ENCODE measurements at places on chromosomes 7 and 10.
A peak's percentile ranks its signal among the peaks of the same experiment; 100 is the strongest.

DNA sequence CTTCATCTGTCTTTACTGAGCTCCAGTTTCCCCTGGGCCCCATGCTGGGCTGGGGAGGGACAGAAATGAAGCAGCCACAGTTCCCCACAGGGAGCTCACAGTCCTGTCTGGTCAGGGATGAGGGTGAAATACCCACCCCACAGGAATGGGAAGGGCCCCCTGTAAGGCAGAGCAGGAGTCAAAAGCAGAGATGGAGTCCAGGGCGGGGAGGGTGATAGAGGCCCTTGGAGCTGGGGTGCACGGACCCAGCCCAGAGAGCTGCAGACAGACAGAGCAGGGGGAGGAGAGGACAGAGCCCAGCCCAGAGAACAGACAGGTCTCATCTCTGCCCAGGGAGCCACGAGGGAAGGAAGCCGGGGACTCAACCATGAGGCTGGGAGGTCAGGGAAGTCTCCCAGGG lies 34.9 kb upstream of the ZNF488 start:
- no peak for DNase-seq

DNA sequence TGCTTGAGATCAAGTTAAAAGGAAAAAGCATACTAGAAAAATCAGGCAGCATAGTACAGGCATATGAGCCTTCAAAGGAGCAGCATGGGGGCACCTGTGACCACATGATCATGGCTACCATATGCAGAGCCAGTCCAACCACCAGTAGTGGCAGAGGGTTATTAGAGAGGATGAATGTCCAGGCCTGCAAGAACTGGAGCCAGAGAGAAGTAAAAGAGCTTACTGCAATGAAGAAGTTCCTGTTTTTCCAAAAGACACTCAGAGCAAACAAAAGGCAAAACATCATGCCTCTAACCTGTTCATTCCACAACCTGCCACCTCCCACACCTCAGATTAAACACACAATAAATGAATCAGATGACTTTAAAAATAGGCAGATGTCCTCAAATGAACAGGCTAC lies 99.6 kb upstream of the NAMPT start:
- DNase-seq = no peak

DNA sequence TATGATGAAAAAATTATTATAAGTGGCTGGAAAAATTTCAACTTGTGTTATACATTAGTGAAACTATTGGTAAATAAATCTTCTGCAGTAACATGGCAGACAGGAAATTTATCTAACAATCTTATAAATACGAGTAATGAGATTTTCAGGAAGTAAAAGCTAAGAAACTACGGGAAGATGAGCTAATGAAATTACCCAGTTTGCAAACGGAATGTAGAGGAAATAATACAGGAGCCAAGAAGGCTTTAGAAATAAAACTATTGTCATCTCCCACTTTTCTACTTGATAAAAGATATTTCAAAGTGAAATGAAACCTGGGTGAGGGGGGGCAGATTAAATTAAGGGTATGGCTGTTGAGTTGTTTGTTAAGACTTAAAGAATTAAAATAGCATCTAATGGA lies 332.5 kb upstream of the SORCS1 start:
- no peak for DNase-seq

DNA sequence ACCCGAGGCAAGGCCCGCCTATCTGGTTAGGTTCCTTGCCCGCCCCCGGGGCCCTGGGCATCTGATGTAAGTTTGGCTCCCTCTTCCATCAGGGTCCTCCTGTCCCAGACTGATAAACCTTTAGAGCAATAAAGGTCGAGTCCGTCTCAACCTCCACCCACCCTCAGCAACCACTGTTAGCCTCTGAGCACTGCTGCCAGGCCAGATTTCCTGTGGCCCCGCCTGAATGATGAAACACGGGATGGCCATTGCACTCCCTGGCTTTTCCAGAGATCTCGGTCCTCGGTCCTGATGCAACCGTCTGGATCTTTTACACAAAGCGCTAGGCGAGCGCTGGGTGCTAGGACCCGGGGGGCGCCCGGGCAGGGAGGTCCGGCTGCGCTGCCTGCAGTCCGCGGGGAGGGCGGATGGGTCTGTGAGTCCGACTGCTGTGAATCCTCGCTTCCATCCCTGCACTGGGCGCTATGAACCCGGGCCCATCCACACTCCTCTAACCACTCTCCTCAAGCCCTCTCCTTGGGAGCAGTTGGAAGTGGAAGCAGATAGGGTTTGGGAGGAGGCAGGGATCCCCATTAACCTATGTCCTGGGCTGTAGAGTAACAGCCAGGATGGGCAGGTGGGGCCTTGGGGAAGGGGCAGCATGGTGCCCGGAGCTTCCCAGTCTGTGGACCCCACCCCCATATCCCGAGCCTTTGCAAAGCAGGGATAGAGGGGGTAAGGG lies 875 bp upstream of the DDIT4 start:
- DNase-seq = peak; percentile 88

- peak; percentile 19 for DNase-seq
Measured at GRCh38 chr7:99365318-99366141, 9.0 kb upstream of the ARPC1B start.

- DNase-seq = no peak
Measured at GRCh38 chr10:79582096-79582495, 21.9 kb upstream of the SFTPA2 start.
